Common myeloid progenitor, CD34-positive (primary cell): ENCODE measurements at places on chromosomes 7 and 10.

DNA sequence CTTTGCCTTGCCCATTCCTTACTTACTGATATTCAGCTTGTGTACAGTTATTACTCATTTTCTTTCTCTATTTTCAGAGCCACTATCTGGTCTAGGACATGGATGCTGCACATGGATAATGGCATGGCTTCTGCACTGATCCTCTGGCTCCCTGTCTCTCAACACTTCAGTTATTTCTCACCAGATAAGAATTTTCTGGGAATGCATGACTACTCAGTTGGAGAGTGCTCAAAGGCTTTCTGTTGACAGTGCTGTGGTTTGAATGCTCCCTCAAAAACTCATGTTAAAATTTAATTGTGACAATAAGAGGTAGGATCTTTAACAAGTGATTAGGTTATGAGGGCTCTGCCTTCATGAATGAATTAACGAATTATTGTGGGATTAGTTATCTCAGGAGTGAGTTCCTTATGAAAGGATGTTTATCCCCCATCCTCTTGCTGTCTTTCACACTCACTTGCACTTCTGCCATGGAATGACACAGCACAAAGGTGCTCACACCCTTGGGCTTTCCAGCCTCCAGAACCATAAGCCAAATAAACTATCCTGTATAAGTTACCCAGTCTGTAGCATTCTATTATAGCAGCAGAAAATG, 16.1 kb upstream of the PIK3CG start:
- no peak for DNase-seq

DNA sequence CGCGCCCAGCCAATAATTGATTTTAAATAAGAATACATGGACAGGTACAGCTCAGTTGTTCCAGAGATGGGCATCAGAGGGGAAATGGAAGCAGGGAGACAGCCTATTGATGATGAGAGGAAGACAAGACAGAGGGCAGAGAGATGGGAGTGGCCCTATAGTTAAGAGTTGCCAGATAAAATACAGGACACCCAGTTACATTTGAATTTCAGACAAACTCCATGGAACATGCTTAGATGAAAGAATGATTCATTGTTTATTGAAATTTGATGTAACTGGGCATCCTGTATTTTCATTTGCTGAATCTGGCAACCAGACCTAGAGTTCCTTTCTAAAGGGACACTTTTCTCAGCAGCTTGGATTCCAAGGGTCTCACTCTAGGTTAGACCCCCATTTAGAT, 341.1 kb downstream of the FRMD4A start:
- DNase-seq = no peak

GRCh38 chr7:22663721-22664120, 63.3 kb upstream of the IL6 start:
- DNase-seq = no peak

- DNase-seq = no peak
These were observed 42.4 kb downstream of the CABCOCO1 start for GRCh38 chr10:61705022-61705613.

DNA sequence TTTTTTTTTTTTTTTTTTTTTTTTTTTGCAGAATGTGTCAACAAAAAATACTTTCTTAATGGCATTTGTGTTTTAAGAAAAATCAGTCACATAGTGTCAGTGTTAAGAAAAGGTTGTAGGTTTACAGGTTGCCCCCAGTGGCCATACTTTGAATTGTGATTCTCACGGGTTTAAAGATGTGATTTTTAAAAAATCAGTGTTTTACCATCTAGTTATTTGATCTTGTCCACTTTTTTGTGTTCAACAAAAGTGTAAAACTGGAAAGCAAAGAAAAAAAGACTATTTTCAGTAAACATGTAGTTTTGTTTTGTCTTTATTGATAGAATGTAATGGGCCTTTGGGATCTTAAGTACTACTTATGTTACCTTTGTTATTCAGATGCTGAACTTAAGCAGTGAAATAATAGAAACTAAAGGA, 25.7 kb downstream of the SUV39H2 start:
- DNase-seq = peak; percentile 80

- no peak for DNase-seq
These were observed 49.3 kb downstream of the CCDC6 start for GRCh38 chr10:59857049-59857448.

- DNase-seq = no peak
These were observed 494.3 kb downstream of the GALNT17 start for GRCh38 chr7:71626206-71626605.

- no peak for DNase-seq
These were observed 199.3 kb upstream of the CDCA7L start for GRCh38 chr7:22144950-22145349.

DNA sequence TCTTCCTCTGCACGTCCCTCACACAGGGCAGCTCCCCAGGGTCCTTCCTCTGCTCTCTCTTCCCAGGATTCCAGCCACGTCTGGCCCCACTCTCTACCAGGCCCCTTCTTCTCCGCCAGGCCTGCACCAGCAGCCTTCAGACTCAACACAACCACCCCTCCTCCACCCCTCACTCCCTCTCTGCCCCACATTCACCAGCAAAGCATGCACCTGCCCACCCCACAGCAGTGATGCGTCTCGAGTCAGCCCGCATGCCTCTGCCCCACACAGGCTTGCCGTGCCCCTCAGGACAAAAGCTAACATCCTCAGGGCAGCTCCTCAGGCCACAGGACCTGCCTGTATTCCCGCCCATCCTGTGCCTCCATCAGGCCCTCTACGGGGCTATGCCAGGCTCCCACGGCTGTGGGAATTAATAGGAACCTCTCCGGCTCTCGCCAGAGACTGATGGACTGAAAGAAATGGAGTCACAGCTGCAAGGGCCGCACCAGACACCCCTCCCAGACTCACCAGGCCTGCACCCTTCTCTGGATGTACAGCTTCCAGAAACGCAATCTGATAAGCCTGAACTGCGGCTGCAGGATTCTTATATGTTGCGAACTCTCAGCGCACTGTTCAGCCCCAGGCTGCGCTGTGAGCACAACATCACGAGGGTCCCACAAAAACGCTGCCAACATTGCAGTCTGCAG, 100.1 kb downstream of the CYTH3 start:
- no peak for DNase-seq

DNA sequence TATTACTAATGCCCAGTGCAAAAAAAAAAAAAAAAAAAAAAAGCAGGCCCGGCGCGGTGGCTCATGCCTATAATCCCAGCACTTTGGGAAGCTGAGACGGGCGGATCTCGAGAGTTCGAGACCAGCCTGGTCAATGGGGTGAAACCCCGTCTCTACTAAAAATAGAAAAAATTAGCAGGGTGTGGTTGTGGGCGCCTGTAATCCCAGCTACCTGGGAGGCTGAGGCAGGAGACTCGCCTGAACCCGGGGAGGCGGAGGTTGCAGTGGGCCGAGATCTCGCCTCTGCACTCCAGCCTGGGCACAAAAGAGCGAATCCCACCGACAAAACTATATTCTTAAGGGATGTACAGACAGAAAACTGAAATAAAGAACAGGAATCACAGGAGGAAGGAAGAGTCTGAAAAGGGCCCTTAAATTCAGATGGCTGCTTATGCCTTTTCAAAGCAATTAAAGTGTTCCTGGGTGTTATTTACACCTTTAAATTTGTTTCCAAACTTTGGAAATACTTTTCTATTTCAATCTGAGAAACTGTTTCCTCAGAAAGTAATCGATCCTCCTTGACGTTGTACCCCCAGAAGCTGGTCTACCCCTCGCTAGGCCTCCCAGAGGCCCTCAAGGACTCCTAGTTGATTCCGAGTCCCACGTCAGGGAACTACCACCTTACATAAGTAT, 2.0 kb upstream of the KMT2E start:
- DNase-seq = no peak
